Brain microvascular endothelial cell (primary cell): ENCODE measurements at places on chromosomes 6 and 20.
A peak's percentile ranks its signal among the peaks of the same experiment; 100 is the strongest.

- DNase-seq = no peak
Observed at GRCh38 chr6:26233649-26234420, 131.2 kb upstream of the BTN3A2 start.

DNA sequence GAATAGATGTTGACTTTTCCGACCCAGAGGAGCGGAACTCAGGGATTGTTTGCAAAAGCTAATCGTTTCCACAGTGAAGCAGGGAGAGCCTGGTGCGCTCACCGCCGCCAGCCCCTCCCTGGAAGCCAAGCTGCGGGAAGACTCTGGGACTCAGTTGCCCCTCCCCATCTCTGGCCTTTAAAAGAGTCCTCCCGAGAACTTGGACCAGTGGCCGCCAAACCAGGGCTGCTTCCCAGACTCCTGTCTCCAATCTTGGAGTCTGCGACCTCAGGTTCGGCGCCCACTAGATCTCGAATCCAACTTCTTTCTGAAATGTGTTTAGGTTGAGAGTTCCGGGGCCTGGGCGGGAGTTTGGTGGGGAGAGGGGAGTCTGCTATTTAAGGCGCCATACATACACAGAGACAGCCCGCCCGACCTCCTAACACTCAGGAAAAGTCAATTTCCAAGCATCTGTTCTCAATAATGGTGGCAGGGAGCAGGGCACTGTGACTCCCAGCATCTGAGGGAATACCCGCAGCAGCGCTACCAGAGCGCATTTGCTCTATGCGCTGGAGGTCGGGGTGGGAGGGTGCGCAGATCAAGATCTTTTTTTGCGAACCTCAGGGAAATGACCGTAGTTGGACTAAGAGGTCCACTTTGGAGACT, 800 bp upstream of the GRIK2 start:
- no peak for DNase-seq

- peak; percentile 65 for DNase-seq
Observed at GRCh38 chr20:9912858-9913434, 74.1 kb upstream of the PAK5 start.

- no peak for DNase-seq
Observed at GRCh38 chr6:89385846-89386245, 26.2 kb downstream of the RRAGD start.

DNA sequence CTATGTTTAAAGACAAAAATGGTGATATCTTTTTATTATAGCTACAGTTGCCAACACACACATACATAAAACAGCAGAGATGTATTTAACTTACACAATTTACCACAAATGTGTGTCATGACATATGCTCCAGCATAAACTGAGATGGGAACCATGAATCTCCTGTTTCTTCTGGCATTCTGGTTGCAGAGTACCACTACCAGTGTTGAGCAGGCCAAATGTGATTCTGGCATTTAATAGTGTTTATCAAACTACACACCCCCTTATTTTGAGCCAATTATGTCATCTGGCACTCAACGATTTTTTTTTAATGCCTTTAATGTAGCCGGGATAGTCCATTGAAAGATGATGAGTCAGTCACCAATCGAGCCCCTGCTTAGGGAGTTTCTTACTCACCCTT, 59.0 kb upstream of the TPD52L1 start:
- DNase-seq = peak; percentile 40

GRCh38 chr6:2875359-2876191, 27.5 kb downstream of the SERPINB9 start:
- peak; percentile 13 for DNase-seq
